NCI-H146 (cell line): ENCODE measurements at places on chromosomes 3 and 15.
A peak's percentile ranks its signal among the peaks of the same experiment; 100 is the strongest.

DNA sequence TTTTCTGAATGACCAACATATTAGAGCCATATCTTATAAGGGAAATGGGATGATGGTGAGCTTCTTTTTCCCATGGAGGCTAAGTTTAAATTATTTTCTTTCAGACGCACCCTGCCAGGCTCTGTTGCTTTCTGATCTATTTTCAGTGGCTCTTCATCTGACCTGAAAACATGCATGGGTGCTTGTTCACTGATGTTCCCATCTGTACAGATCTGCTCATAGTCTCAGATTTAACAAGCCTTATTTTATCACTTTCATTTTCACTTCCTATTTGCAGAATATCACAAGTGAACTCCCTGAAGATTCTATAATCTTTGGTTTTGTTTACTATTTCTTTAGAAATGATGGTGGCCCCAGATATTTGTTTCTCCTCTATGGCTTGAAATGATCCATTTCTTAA lies 31.1 kb upstream of the SUCLG2 start:
- no peak for DNase-seq

GRCh38 chr3:13054341-13055285 lies 18.6 kb downstream of the IQSEC1 start:
- DNase-seq = no peak

GRCh38 chr3:133733226-133733625 lies 13.0 kb upstream of the TF start:
- no peak for DNase-seq

GRCh38 chr3:78905700-78906099 lies 862.1 kb downstream of the ROBO1 start:
- no peak for DNase-seq

DNA sequence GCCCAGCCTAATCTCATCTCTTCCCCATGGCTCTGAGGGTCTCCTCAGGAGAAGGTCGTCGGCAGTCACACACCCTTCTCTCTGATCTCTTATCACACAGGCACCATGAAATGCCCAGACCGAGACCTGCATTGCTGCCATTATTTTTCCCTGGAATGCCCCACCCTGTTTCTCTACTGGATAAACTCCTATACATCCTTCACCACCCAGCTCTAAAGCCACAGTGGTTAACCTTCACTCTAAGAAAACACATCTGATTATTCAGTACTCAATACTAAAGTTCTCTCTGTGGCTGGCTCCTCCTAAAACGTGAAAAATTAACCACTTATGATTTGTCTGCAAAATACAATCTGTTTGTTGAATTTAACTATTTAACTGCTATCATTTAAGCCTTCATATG lies 43.3 kb downstream of the RORA start:
- DNase-seq = no peak

GRCh38 chr3:24199300-24199699 lies 254.2 kb downstream of the NR1D2 start:
- DNase-seq = no peak

DNA sequence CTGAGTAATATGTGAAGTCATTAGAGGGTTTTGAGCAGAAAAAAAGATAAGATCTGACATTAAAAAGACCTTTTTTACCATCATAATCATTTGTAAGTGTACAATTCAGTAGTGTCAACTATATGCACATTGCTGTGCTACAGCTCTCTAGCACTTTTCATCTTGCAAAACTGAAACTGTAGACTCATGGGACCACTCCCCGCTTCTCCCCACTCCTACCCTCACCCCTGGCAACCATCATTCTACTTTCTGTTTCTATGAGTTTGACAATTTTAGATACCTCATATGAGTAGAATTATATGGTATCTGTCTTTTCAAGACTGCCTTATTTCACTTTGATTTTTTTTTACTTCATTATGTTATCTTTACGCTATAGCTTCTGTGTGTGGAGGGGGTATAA lies 112.8 kb downstream of the NSUN3 start:
- DNase-seq = no peak

DNA sequence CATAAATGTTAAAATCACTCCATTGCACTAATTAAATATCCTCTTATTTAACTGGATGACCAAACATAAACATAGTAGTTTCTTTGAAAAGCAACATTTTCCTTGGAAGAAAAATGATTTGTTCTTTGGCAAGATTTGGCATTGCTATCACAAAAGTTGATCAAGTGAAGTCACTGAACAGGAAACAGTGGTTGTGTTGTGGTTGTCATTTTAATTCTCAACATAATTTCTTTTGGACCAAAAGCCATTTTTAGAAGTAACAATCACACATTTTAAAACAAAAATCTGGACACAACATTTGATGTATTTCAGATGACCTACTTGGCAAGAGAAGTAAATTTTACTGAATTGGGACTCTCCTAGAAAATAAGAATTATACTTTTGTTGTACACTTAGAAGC lies 872.3 kb downstream of the ROBO1 start:
- DNase-seq = no peak

DNA sequence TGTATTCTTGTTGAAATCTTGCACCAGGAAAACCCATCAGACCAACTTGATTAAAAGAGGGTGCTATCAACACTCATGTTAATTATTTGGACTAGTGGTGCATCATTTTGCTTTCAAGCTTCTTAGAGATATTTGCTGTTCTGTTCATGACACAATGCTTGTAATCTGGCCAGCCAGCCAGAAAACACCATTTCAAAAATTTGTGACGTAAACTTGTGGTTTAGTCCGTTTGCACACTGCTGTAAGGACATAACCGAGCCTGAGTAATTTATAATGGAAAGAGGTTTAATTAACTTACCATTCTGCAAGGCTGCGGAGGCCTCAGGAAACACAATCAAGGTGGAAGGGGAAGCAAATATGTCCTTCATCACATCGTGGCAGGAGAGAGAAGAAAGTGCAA lies 374.3 kb upstream of the TGFBR2 start:
- DNase-seq = no peak

DNA sequence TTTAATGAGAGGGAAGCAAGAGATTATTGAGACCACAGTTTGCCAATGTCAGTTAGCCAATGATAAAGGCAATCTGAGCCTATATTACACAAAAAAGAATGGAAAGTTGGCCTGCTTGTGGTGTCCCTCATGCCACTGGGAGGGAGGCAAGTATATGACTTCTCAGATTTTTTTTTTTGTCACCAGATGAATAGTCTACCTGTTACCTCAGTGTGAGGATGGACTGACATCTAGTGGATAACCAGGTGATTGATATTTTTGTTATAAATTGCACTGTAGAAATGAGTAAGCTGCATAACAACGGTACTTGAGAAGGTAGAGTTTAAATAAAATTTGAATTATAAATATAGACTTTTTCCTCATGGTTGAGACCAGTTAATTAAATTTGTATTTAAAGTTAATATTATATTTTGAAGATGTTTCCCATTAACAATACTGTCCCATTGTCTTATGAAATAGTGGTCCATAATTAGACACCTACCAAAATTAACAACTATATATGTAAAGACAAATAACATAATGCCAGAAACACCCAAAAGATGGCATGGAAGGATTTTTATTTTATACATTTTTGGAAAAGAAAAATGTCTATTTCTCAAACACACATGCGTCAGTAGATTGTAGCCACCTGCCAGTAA lies 237.8 kb upstream of the GADL1 start:
- DNase-seq = peak; percentile 28

GRCh38 chr3:37499061-37499785 lies 324.8 kb upstream of the LRRFIP2 start:
- DNase-seq = no peak

DNA sequence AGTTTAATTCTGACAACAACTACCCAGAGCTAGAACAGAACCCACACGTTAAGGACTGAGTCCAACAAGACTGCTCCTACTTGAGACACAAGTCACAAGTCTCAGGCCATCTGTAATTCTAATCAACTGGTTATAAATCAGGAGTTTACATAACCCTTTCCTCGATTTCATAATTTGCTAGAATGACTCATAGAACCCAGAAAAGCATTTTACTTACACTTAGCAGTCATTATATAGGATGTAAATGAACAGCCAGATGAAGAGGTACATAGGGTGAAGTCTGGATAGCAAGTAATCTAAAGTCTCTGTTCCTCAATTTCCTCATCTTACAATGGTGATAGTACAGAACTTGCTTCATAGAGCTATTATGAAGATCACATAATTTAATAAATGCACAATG lies 1018.2 kb downstream of the DIPK2A start:
- no peak for DNase-seq

DNA sequence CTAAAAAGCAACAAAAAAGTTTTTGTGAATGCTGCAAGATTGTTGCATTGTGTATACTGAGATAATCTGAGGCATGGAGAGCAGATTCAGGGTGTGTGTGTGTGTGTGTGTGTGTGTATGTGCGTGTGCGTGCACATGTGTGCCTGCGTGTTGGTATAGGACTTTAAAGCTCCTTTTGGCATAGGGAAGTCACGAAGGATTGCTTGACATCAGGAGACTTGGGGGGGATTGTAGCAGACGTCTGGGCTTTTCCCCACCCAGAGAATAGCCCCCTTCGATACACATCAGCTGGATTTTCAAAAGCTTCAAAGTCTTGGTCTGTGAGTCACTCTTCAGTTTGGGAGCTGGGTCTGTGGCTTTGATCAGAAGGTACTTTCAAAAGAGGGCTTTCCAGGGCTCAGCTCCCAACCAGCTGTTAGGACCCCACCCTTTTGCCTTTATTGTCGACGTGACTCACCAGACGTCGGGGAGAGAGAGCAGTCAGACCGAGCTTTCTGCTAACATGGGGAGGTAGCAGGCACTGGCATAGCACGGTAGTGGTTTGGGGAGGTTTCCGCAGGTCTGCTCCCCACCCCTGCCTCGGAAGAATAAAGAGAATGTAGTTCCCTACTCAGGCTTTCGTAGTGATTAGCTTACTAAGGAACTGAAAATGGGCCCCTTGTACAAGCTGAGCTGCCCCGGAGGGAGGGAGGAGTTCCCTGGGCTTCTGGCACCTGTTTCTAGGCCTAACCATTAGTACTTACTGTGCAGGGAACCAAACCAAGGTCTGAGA lies 4.7 kb downstream of the BHLHE40 start:
- DNase-seq = no peak

GRCh38 chr3:37053753-37054152 lies 60.4 kb downstream of the MLH1 start:
- DNase-seq = no peak

- DNase-seq = no peak
Observed at GRCh38 chr3:13628841-13629551, 80.1 kb downstream of the FBLN2 start.
